ENCODE measurements at places on chromosomes 2 and 18. TPM values are rescaled to one million over a fixed set of nuclear protein-coding genes. Genes with fewer than 3 reads are reported as not detected.

Gene IL1R1
- 47.0 TPM for polyA plus RNA-seq

Gene RAX
- not detected for polyA plus RNA-seq

Gene GAD1
- 2.0 TPM for polyA plus RNA-seq

Gene TUBA3E
- 1.3 TPM for polyA plus RNA-seq

Gene WNT10A
- polyA plus RNA-seq: not detected

Gene PAX3
- polyA plus RNA-seq: not detected

Gene IL36G
- polyA plus RNA-seq: not detected

Gene PROM2
- polyA plus RNA-seq: not detected

Gene SERPINB7
- not detected for polyA plus RNA-seq

Gene EMX1
- not detected for polyA plus RNA-seq

Gene NRBP1
- 81.2 TPM for polyA plus RNA-seq

Gene RAB17
- 22.3 TPM for polyA plus RNA-seq

Gene USP14
- polyA plus RNA-seq: 22.7 TPM

Gene C2orf72
- polyA plus RNA-seq: 0.13 TPM

Gene UGT1A5
- polyA plus RNA-seq: not detected
